ENCODE measurements at places on chromosomes 3 and 15. TPM values are rescaled to one million over a fixed set of nuclear protein-coding genes. Genes with fewer than 3 reads are reported as not detected.
A peak's percentile ranks its signal among the peaks of the same experiment; 100 is the strongest.

- no peaks in the 10 kb centered on the region for H3K4me1 ChIP-seq
- no peak overlapping the region for H3K4me3 ChIP-seq
- DNase-seq, result no peak
- H3K27ac ChIP-seq, result no peak overlapping the region
Measured at GRCh38 chr3:156425651-156426050, 129.3 kb downstream of the SSR3 start.

- DNase-seq, result no peak
- H3K36me3 ChIP-seq, result no peaks in the 10 kb centered on the region
- no peak overlapping the region for H3K4me3 ChIP-seq
- no peak overlapping the region for H3K27ac ChIP-seq
- H3K27me3 ChIP-seq, result peaks cover 8% of the 10 kb centered on the region
Measured at GRCh38 chr3:160661660-160662059, 15.3 kb upstream of the ARL14 start.

GRCh38 chr3:177177749-177178221 is 19.5 kb downstream of the TBL1XR1 start:
- H3K4me1 ChIP-seq, result peaks cover 41% of the 10 kb centered on the region
- no peak for DNase-seq
- H3K36me3 ChIP-seq, result peaks cover 36% of the 10 kb centered on the region
- no peak overlapping the region for H3K27ac ChIP-seq
- H3K27me3 ChIP-seq, result no peaks in the 10 kb centered on the region
- H3K4me3 ChIP-seq, result no peak overlapping the region

- H3K27ac ChIP-seq, result no peak overlapping the region
- H3K4me3 ChIP-seq, result no peak overlapping the region
- no peaks in the 10 kb centered on the region for H3K36me3 ChIP-seq
- H3K27me3 ChIP-seq, result no peaks in the 10 kb centered on the region
- peaks cover 37% of the 10 kb centered on the region for H3K4me1 ChIP-seq
Measured at GRCh38 chr15:85780225-85780985, 14.3 kb downstream of the KLHL25 start.

DNA sequence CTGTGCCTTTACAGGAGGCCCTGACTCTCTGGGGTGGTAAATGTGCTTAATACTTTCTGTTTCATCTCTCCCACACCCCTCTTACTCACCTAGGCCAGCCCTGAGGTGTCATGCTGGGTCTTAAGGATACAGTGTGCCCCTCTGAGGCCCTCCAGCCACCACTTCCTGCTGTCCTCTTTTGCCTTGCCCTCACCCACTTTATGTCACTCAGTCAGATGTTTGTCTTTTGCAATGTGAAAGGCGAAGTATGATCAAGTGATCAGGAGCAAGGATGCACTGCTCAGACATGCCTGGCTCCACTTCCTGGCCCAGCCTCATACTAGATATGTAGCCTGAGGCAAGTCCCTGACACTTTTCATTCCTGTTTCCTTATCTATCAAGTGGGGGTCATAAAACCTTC is 339.0 kb upstream of the NR2E3 start:
- H3K27ac ChIP-seq, result no peak overlapping the region
- DNase-seq, result no peak
- H3K4me3 ChIP-seq, result no peak overlapping the region
- H3K36me3 ChIP-seq, result no peaks in the 10 kb centered on the region

The CD47 gene
- 136 TPM for total RNA-seq

- H3K27ac ChIP-seq, result no peak overlapping the region
- H3K4me3 ChIP-seq, result no peak overlapping the region
- no peaks in the 10 kb centered on the region for H3K36me3 ChIP-seq
- H3K4me1 ChIP-seq, result peaks cover 17% of the 10 kb centered on the region
- DNase-seq, result no peak
- H3K27me3 ChIP-seq, result peaks cover 7% of the 10 kb centered on the region
Measured at GRCh38 chr3:170044795-170045244, 7.0 kb downstream of the GPR160 start.

DNA sequence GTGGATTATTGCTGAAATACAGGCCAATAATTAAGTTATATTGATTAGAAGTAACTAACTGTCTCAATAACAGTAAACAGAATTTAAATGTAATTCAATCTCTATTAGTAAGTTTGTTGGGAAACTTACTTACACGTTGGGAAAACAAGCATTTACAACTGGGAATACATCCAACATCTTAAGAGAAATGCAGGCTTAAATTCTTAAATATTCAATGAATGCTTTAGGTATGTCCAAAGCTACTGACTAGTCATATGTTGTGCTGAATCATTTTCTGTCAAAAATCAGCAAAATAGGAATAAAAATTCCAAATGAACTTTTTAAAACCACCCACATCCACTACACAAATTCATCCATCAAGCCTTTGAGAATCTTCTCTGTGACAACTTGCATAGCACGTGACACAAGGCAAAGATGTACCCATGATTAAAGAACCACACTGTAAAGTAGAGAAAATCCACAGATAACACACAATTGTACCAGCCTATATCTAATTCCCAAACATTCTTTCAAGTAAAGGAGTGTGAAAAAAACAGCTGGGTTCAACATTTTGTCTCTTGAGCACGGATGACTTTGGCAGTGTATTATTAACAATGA is 60.0 kb downstream of the NMNAT3 start:
- H3K4me1 ChIP-seq, result no peaks in the 10 kb centered on the region
- H3K4me3 ChIP-seq, result no peak overlapping the region
- no peak overlapping the region for H3K27ac ChIP-seq
- H3K27me3 ChIP-seq, result no peaks in the 10 kb centered on the region
- H3K36me3 ChIP-seq, result no peaks in the 10 kb centered on the region
- no peak for DNase-seq

DNA sequence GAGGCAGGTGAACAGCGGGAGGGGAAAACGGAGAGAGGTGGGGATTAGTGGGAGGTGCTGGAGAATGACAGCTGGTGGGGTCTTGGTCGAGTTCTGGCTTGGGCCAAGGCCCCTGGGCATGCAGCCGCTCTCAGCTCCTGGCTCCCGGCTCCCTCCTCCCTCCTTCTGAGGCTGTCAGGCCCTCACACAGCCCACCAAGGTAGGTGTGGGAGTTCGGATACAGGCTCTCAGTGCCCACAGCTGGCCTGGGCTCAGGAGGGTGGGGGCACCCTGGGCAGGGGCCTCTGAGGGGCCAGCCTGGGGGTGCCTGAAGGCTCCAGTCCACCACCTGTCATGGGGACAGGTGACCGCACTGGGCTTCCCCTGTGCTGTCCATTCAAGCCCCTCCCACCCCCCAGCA is 39.9 kb downstream of the PLXNA1 start:
- H3K36me3 ChIP-seq, result no peaks in the 10 kb centered on the region
- H3K4me3 ChIP-seq, result no peak overlapping the region
- DNase-seq, result no peak
- H3K27me3 ChIP-seq, result no peaks in the 10 kb centered on the region
- no peaks in the 10 kb centered on the region for H3K4me1 ChIP-seq
- H3K27ac ChIP-seq, result no peak overlapping the region

GRCh38 chr15:28164876-28165275 is 65.8 kb upstream of the OCA2 start:
- no peak overlapping the region for H3K27ac ChIP-seq
- no peak overlapping the region for H3K4me3 ChIP-seq
- H3K27me3 ChIP-seq, result no peaks in the 10 kb centered on the region

GRCh38 chr15:42691770-42692169 is 45.2 kb downstream of the CDAN1 start:
- DNase-seq, result no peak
- H3K27ac ChIP-seq, result peak overlapping the region; percentile 31
- H3K36me3 ChIP-seq, result peaks cover 9% of the 10 kb centered on the region

- DNase-seq, result no peak
- H3K36me3 ChIP-seq, result no peaks in the 10 kb centered on the region
- no peaks in the 10 kb centered on the region for H3K4me1 ChIP-seq
- no peak overlapping the region for H3K4me3 ChIP-seq
Measured at GRCh38 chr3:56154297-56154696, 314.0 kb downstream of the ERC2 start.

DNA sequence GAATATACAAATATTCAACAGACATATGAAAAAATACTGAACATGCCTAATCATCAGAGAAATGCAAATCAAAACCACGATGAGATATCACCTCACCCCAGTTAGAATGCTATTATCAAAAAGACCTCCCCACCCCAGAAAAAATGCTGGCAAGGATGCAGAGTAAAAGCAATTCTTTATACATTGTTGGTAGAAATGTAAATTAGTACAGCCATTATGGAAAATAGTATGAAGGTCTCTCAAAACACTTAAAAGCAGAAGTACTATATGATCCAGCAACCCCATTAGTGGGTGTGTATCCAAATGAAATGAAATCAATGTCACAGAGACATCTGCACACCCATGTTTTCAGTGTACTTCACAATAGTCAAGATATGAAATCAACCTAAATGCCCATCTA is 308.7 kb downstream of the CHST2 start:
- no peaks in the 10 kb centered on the region for H3K27me3 ChIP-seq
- no peak for DNase-seq
- peaks cover 10% of the 10 kb centered on the region for H3K4me1 ChIP-seq

DNA sequence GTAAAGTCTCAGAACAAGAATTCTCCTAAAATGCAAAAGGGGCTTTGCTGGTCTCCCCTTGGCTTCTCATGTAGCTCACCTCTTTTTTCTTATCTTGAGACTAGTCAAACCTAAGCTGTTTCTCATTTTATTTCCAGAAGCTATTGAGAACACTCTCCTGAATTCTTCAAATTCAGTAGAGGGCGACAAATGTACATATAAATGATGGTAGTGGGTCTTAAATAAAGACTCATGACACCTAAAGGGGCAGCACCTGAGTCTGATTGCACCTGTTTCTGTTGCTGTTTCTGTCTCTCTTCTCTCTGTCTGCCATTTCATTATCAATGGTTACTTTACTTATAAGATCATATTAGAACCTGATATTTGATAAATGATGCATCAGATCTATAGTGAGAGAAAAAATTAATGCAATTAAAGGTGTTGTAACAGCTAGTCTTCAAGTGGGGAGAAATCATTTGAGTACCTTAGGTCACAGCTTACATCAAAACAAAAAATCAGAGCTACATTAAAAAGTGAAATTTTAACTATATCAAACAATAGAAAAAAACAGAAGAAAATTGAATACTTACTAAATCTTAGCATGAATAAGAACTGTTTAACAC is 7.0 kb downstream of the ADIPOQ start:
- no peaks in the 10 kb centered on the region for H3K36me3 ChIP-seq
- peaks cover 10% of the 10 kb centered on the region for H3K4me1 ChIP-seq
- no peak for DNase-seq
- no peak overlapping the region for H3K27ac ChIP-seq
- no peak overlapping the region for H3K4me3 ChIP-seq

- peaks cover 39% of the 10 kb centered on the region for H3K36me3 ChIP-seq
- H3K4me3 ChIP-seq, result peak overlapping the region; percentile 68
- peaks cover 96% of the 10 kb centered on the region for H3K4me1 ChIP-seq
- no peak for DNase-seq
- peak overlapping the region; percentile 97 for H3K27ac ChIP-seq
Measured at GRCh38 chr3:13010780-13011572, 62.3 kb downstream of the IQSEC1 start.

GRCh38 chr15:41798607-41799487 is 24.6 kb downstream of the MAPKBP1 start:
- no peak overlapping the region for H3K4me3 ChIP-seq
- peaks cover 13% of the 10 kb centered on the region for H3K36me3 ChIP-seq
- no peaks in the 10 kb centered on the region for H3K27me3 ChIP-seq
- DNase-seq, result no peak

The HRH1 gene
- total RNA-seq, result 0.29 TPM

DNA sequence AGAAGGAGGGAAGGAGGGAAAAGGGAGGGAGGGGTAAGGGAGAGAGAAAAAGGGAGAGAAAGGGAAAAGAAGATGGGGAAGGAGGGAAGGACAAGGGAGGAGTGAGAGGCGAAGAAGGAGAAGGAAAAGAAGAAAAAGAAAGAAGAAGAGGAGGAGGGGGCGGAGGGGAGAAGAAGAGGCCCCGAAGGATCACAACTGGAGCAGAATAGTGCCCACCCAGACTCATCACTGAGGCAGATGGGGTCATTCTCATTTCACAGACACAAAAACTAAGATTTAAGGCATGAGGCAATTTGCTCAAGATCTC is 2.7 kb upstream of the ALAS1 start:
- H3K36me3 ChIP-seq, result peaks cover 16% of the 10 kb centered on the region
- peaks cover 35% of the 10 kb centered on the region for H3K4me1 ChIP-seq
- H3K4me3 ChIP-seq, result no peak overlapping the region
- no peak overlapping the region for H3K27ac ChIP-seq
- DNase-seq, result no peak
- H3K27me3 ChIP-seq, result no peaks in the 10 kb centered on the region

DNA sequence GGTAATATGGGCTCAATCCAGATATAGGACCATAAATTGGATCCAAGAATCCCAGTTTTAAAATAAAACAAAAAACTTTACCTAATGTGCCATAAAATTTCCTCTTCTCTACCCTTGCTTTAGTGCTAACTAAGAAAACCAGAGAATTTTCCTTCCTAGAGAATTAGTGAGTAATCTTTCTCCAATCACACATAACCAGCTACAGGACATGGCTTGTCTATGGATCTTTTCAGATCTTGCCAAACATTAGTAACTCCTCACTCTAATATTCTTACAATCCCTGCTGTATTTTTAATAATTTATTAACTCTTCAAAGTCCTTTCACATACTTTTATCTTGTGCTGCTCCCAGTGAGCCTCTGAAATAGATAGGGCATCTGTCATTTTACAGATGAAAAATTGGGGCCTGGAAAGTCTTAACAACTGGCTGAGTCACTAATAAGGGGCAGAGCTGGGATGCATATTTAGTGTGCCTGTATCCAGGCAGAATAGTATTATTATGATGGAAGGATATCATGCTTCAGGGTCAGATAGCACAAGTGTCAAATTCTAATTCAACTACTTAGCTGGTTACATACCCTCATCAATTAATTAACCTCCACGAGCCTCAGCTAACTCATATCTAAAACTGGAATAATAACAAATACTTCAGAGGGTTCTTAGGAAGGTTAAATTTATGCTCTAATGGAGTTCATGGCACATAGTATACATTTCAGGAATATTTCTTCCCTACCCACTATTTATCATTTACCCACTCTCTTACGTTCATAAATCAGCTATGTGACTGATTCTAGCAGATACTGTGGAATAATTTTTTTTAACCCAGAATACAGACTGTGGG is 5.6 kb downstream of the ZBED2 start:
- no peaks in the 10 kb centered on the region for H3K27me3 ChIP-seq
- no peak for DNase-seq
- no peak overlapping the region for H3K4me3 ChIP-seq
- H3K36me3 ChIP-seq, result peaks cover 86% of the 10 kb centered on the region
- H3K4me1 ChIP-seq, result peaks cover 69% of the 10 kb centered on the region

GRCh38 chr3:133159498-133160475 is 121.6 kb downstream of the TMEM108 start:
- H3K27ac ChIP-seq, result no peak overlapping the region
- no peak for DNase-seq
- no peaks in the 10 kb centered on the region for H3K36me3 ChIP-seq
- H3K4me1 ChIP-seq, result no peaks in the 10 kb centered on the region

GRCh38 chr3:81513591-81513990 is 247.9 kb downstream of the GBE1 start:
- no peak overlapping the region for H3K27ac ChIP-seq
- H3K4me1 ChIP-seq, result no peaks in the 10 kb centered on the region
- no peaks in the 10 kb centered on the region for H3K36me3 ChIP-seq
- no peak for DNase-seq
- H3K27me3 ChIP-seq, result no peaks in the 10 kb centered on the region
- no peak overlapping the region for H3K4me3 ChIP-seq

- peak; percentile 72 for DNase-seq
- H3K27ac ChIP-seq, result peak overlapping the region; percentile 84
- peak overlapping the region; percentile 22 for H3K4me3 ChIP-seq
- no peaks in the 10 kb centered on the region for H3K36me3 ChIP-seq
Measured at GRCh38 chr3:53274938-53275605, 19.2 kb upstream of the TKT start.

- no peak overlapping the region for H3K27ac ChIP-seq
- no peaks in the 10 kb centered on the region for H3K27me3 ChIP-seq
- H3K4me3 ChIP-seq, result no peak overlapping the region
- no peak for DNase-seq
- peaks cover 13% of the 10 kb centered on the region for H3K4me1 ChIP-seq
Measured at GRCh38 chr3:69182588-69183316, 60.4 kb upstream of the LMOD3 start.

The BDH1 gene
- 166 TPM for total RNA-seq

All from activated CD8-positive, alpha-beta T cell treated with anti-CD3 and anti-CD28 coated beads, Interleukin-2, amount 10 ng/mL, durations not matched to agents 7 days and 5 days (primary cell).